T-helper 2 cell treated with Interferon-gamma antibody and Interleukin-4, amounts not matched to agents 5 μg/mL and 100 μg/mL, for 36 hours (primary cell): ENCODE measurements at places on chromosomes 12 and 14.

GRCh38 chr14:100591453-100592371, 4.5 kb upstream of the BEGAIN start:
- H3K4me3 ChIP-seq: no peak overlapping the region
- no peaks in the 10 kb centered on the region for H3K36me3 ChIP-seq
- H3K4me1 ChIP-seq: no peaks in the 10 kb centered on the region
- peaks cover 26% of the 10 kb centered on the region for H3K27me3 ChIP-seq

- H3K4me3 ChIP-seq: no peak overlapping the region
- no peaks in the 10 kb centered on the region for H3K36me3 ChIP-seq
- H3K27me3 ChIP-seq: no peaks in the 10 kb centered on the region
- H3K27ac ChIP-seq: no peak overlapping the region
- peaks cover 4% of the 10 kb centered on the region for H3K4me1 ChIP-seq
Observed at GRCh38 chr12:91617818-91618217, 435.2 kb upstream of the DCN start.

DNA sequence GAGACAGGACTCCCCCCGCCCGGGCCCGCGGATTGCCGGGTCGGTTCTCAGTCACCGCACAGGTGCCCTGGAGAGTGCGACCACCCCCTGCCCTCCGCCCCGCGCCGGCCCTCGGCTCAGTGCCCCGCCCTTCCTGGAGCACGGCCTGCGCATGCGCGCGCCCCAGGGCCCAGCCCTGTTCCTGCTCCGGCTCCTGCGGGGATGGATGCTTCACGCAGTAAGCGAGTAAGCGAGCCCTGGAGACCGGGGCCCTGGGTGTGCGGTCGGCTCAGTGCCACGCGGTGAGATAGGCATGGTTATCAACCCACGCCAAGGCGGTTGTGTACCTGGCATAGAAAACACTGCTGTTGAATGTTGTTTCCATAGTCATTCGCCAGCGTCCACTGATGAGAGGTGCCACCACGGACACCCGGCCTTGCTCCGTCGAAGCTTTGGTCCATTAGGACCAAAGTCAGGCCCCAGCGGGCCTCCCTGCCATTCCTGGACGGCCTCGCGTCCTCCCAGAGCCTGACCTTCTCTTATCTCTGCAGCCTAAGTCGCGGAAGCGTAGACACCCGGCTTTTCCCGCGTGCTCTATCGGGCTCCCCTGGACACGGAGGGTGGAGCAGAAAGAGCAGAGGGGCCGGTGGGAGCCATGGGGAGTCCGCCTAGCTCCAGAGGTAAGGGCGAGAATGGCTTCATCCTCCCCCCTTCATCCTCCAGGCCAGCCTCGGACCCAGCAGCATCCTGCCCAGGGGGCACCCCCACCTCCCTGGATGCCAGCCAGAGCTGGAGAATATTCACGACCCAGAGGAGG, 90.6 kb downstream of the PAPOLA start:
- no peak overlapping the region for H3K27ac ChIP-seq
- no peaks in the 10 kb centered on the region for H3K36me3 ChIP-seq
- peaks cover 3% of the 10 kb centered on the region for H3K4me1 ChIP-seq
- peaks cover 15% of the 10 kb centered on the region for H3K27me3 ChIP-seq

DNA sequence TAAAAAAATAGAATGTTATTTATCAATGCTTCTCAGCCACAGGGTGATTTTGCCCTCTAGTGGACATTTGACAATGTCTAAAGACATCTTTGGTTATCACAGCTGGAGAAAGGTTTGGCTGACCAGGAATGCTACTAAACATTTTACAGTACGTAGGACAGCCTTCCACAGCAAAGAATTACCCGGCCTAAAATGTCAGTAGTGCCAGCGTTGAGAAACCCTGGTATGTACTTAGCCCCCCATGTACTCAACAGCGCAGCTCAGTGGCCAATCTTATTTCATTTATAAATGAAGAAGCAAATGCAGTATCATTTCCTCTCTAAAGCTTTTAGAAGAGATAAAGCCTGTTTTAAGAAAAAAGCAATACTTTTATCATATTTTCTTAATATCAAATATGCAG, 5.8 kb downstream of the MARK3 start:
- peaks cover 43% of the 10 kb centered on the region for H3K4me1 ChIP-seq
- no peak for DNase-seq
- no peaks in the 10 kb centered on the region for H3K27me3 ChIP-seq

DNA sequence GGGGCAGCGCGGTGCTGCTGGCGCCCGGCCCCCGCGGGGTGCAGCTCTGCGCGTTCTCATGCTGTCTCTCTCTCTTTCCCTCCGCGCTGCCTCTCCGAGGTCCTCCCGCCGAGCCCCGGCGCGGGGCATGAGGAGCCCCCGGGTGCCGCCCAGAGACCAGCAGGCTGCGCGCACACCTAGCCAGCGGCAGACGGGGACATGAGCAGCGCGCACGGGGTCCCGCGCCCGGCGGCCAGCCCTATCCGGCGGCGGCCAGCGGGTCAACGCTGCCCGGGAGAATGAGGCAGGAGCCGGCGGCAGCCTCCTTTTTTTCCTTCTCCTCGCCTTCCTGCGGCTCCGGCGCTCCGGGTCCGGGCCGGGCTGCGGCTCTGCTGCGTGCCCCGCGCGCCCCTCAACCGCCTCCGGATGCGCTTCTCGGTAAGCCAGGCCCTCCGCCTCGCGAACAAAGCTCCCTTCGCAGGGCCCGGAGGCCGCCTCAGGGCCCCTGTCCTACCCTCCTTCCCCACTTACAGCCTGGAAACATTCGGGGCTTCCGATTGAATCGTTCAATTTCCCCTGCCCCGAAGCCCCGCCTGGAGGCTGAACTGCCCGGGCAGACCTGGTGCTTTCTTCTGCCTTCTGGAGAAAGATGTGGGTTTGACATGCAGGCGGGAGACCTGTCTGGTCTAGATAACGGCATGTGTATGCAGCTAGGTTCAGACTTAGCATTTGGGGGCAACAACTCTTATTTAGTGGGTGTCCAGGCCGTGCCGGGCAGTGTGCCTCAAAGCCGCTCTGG, at the start of gene TUNAR:
Gene TUNAR (plus strand): TSS at position 72 of the 778 bp plus-strand sequence.
- no peaks in the 10 kb centered on the region for H3K4me1 ChIP-seq
- DNase-seq: no peak
- peaks cover 40% of the 10 kb centered on the region for H3K27me3 ChIP-seq
- no peaks in the 10 kb centered on the region for H3K36me3 ChIP-seq
- H3K27ac ChIP-seq: no peak within 1 kb of the TSS
- no peak within 1 kb of the TSS for H3K4me3 ChIP-seq

DNA sequence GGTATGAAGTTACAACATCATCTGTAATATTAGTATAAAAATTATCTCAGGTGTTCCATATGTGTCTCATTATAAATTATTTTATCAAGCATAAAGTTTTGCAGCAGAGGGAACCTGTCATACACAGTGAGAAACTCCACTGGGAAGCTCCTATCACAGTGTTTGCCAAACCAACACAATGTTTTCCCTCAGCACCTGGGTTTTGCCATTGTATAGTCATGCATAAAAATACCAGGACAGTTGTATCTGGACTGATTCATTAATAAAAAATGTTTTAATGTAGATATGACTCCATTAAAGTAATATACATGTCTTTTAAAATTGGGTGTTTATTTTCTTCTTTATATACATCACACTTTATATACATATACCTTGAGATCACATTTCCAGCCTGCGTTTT, 56.6 kb downstream of the METTL25 start:
- no peak for DNase-seq
- H3K36me3 ChIP-seq: no peaks in the 10 kb centered on the region
- H3K27ac ChIP-seq: no peak overlapping the region
- no peak overlapping the region for H3K4me3 ChIP-seq

GRCh38 chr12:120376416-120376815, 7.5 kb upstream of the MSI1 start:
- H3K27ac ChIP-seq: no peak overlapping the region
- peaks cover 57% of the 10 kb centered on the region for H3K27me3 ChIP-seq
- H3K4me3 ChIP-seq: no peak overlapping the region
- no peaks in the 10 kb centered on the region for H3K36me3 ChIP-seq

- H3K27me3 ChIP-seq: peaks cover 7% of the 10 kb centered on the region
- H3K36me3 ChIP-seq: peaks cover 2% of the 10 kb centered on the region
- no peak within 1 kb of the TSS for H3K4me3 ChIP-seq
- H3K27ac ChIP-seq: no peak within 1 kb of the TSS
- DNase-seq: no peak
Observed at GRCh38 chr14:23104591-23105347, at the start of gene CIROP. CIROP (minus strand) TSS chr14:23104989; CDS start chr14:23104920, 69 bp downstream.

DNA sequence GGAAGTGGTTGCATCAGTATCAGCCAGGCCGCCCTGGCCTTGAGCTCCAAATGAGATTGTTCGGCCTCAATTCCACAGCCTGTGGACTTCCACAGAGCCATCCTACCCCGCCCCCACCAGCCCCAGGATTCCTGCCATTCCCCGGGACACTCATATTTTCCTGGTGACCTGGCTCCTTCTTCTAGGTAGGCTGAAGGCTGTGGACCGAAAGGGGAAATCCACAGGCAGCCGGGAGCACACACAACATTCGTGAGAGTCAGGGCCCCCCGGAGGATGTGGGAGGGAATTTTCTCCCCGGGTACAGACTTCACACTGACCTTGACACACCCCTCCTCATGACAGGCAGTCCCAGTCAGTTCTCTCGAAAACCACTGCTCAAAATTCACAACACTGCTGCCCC, 39.9 kb downstream of the RIN3 start:
- peaks cover 61% of the 10 kb centered on the region for H3K27me3 ChIP-seq
- H3K36me3 ChIP-seq: no peaks in the 10 kb centered on the region
- DNase-seq: no peak
- H3K4me1 ChIP-seq: peaks cover 40% of the 10 kb centered on the region
- H3K27ac ChIP-seq: no peak overlapping the region
- H3K4me3 ChIP-seq: no peak overlapping the region

- H3K27me3 ChIP-seq: peaks cover 9% of the 10 kb centered on the region
- H3K4me1 ChIP-seq: peaks cover 11% of the 10 kb centered on the region
- no peak for DNase-seq
- H3K36me3 ChIP-seq: no peaks in the 10 kb centered on the region
- no peak overlapping the region for H3K27ac ChIP-seq
Observed at GRCh38 chr14:97276573-97276972, 479.4 kb downstream of the VRK1 start.

DNA sequence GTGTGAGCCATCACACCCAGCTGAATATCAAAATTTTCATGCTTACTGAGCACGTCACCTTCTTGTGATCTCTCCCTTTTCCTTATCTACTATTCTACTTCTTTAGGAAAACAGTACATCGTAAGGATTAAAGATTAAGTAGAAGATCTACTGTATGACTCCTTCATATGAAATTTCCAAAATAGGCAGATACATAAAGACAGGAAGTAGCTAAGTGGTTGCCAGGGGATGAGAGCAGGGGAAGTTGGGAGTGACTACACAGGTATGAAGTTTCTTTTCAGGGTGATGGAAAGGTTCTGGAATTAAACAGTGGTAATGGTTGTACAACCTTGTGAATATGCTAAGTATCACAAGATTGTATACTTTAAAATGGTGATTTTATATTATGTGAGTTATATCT, 36.5 kb upstream of the CERS5 start:
- no peaks in the 10 kb centered on the region for H3K27me3 ChIP-seq
- H3K4me1 ChIP-seq: peaks cover 20% of the 10 kb centered on the region
- no peak overlapping the region for H3K4me3 ChIP-seq
- no peak for DNase-seq

DNA sequence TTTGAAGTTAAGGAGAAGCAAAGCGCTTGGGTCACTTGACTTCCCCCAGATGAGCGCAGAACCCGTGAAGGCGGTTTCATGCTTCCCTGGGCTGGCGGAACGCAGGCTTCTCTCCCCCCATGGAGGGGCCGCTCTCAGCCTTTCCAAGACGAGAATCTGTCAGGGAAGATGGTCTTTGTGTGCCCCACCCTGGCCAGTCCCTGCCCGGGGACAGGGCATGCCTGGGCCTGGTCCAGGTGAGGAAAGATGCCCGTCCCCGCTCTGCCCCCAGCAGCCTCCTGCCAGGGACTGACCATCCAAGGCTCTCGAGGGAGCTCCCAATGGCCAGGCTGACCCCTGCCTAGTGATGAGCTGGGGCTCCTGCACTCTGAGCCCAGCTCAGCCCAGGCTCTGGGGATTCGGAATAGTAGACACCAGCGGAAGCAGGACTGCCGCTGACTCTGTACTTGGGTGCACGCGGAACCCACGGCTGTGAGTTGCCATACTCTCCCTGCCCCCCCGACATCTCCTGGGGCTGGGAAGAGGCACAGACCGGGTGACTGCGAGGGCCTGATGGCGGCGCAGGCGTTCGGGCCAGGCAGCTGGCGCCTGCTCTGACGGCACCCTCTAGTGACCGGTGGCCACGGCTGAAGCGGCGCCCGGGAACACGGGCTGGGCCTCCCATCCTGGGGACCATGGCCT, 142.2 kb upstream of the FKBP4 start:
- DNase-seq: no peak
- peaks cover 15% of the 10 kb centered on the region for H3K27me3 ChIP-seq
- no peaks in the 10 kb centered on the region for H3K36me3 ChIP-seq
- H3K4me3 ChIP-seq: no peak overlapping the region
- no peaks in the 10 kb centered on the region for H3K4me1 ChIP-seq
- no peak overlapping the region for H3K27ac ChIP-seq

DNA sequence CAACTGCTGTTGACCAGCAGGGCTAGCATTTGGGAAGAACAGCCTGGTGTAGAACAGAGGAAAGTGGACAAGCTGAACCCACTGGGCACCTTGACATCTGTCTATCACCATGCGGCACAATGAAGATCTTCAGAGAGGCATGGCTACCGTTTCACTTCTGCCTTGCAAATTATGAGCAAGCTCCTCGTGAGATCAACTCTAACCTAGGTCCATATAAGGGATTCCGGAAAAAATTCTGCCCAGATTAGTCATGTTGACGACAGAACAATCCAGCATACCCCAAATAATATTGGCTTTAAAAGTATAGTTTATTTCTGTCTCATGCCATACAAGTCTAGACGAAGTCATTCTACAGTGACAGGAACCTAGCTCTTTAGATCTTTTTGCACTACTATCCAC, 91.6 kb upstream of the ATF7IP start:
- no peaks in the 10 kb centered on the region for H3K27me3 ChIP-seq
- H3K4me1 ChIP-seq: peaks cover 20% of the 10 kb centered on the region
- DNase-seq: no peak
- H3K36me3 ChIP-seq: peaks cover 16% of the 10 kb centered on the region
- H3K27ac ChIP-seq: no peak overlapping the region

DNA sequence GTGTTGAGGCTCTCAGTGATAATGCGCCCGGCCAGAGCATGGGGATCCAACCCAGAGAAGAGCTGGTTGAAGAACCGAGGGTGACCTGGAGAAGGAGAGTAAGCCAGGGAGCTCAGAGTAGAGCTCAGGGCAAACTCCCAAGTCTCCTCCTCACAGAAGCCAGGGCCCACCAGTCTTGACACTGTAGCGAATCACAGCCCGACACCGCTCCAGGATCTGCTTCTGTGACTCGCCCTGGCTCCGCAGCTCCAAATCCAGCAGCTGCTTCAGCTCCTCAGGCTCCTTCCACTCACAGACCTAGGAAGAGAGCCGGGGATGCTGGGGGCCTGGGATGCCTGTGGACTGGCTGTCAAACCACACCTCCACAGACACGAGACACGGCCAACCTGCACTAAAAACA, 8.2 kb upstream of the ZNF740 start:
- H3K4me1 ChIP-seq: peaks cover 11% of the 10 kb centered on the region
- no peak for DNase-seq
- H3K27me3 ChIP-seq: no peaks in the 10 kb centered on the region
- H3K36me3 ChIP-seq: no peaks in the 10 kb centered on the region

DNA sequence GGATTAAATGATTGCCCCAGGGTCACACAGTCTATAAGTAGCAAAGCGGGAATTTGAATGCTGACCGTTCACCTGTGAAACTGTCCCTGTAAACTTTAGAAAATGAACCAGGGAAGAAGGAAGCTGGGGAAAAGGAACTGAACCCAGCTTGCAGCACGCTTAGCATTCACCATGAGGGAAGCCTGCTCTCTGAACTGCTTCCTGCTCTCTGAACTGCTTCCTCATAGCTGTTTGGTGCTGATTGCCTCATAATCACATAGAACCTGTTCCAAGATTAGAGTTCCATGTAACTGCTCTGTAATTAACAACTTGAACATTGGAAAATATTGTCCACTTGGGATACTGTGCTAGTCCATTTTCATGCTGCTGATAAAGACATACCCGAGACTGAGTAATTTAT, 1504.8 kb upstream of the TMEM132C start:
- peaks cover 1% of the 10 kb centered on the region for H3K4me1 ChIP-seq
- H3K36me3 ChIP-seq: peaks cover 10% of the 10 kb centered on the region
- no peak overlapping the region for H3K27ac ChIP-seq
